Fibroblast of skin of abdomen (primary cell): ENCODE measurements at places on chromosomes 1 and 21.

DNA sequence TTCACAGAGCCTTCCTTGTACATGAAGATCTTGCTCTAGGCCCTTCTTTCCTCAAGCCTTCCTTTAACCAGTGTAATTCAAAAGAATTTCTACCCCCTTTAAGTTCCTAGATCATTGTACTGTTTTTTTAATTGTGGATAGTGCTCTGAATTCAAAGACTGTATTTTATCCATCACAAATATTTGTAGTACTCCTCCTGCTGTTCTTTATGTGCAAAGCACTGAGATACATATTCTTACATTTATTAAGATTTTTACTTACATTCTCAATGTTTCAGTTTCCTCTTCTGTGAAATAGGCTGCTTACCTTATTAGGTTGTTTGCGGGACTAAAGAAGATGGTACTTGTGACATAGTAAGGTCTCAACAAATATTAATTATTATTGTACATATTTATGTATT lies 168.8 kb upstream of the PDE4B start:
- DNase-seq = no peak

DNA sequence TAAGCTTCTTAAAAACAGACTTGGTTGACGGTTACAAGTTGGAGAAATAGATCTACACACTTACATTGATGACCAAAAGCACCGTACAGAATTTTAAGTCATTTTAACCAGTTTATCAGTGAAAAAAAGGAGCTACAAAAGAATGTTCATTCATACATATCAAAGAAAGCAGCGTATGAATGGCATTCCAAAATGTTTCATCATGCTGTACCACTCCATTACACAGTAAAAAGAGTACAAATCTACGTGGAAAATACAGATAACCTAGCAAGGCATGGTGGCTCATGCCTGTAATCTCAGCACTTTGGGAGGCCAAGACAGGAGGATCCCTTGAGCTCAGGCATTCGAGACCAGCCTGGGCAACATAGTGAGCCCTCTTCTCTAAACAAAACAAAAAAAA lies 40.3 kb downstream of the ZZZ3 start:
- peak; percentile 14 for DNase-seq

- peak; percentile 79 for DNase-seq
Measured at GRCh38 chr1:53413175-53414001, 45.8 kb upstream of the DMRTB1 start.

DNA sequence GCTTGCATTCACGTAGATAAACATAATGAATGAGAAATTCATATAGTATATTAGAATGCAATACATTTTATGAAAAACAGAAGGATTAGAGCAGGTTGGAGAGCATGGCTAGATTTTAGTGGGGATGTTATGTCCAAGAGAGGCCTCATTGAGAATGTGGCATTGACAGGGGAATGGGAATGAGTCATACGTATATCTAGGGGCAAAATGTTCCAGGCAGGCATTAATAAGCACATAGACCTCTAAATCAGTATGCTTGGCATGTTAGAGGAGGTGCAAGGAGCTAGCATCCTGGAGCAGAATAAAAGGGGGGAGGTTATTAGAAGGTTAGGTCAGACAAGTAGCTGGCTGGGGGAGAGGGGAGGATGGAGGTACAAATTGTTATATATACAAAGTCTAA lies 93.0 kb downstream of the USH2A start:
- no peak for DNase-seq

DNA sequence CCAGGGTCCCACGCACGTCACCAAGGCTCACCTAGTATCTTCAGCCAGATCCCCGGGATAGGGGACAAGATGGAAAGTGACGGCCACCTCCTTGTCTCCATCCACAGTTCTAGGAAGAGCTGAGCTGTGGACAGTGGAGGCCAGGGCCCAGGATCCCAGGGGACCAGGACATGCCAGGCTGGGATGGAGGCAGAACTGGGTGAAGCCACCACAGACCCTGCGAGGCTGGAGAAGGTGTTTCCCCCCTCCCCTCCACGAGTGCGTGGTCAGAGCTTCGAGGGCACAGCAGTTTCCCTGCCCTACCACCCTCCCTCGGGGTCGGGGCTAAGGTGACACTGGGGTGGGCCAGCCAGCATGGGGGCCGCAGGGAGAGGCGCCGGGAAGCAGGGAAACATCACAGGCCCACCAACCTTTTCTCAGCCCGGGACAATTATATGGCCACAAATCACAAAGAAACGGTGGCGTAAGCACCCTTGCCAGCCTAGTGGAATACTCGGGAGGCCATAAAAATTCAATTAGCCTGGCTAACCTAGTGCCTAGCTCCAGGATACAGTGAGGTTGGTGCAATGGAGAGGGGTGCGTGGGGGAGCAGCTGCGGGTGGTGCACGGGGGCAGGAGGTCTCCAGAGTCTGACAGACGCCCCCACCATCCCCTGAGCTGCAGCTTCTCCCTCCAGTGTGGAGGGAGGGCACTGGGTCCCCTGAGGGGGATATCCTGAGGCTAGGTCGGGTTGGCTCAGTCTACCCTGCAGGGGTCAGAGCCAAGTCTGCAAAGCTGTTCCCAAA lies 13.4 kb downstream of the DRAXIN start:
- DNase-seq = no peak

- DNase-seq = peak; percentile 42
Measured at GRCh38 chr1:23101101-23101827, 67.4 kb downstream of the LUZP1 start.

DNA sequence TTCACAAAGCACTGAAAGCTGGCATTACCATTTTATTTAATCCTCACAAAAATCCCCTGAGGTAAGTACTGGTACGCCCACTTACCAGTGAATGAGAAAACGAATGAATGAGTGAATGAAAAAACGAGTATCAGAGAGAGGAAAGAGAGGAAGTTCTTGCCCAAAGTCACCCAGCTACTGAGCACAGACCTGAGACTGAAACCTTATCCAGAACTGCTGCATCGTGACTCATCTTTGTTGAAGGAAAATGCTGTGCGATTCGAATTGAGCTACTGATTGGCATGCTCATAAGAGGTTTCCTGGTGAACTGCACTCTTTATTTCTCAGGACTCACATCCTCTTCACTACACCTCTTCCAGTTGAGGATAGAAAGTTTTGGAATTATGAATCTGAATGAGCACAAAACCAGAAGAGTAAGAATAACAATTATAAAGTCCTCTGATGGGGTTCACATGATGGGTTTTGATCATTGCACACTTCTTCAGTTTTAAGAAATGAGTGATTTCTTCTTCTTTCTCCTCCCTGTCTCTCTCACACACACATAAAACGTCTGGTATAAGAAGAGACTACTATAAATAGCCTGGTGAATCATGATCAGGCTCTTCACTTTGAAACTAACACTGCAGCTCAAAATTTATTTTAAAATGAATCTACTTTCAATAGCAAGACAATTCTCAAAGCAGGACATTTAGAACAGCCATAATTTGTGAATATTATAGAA lies 32.1 kb downstream of the IL12RB2 start:
- DNase-seq = peak; percentile 74

- DNase-seq = no peak
Measured at GRCh38 chr1:228278432-228278941, 70.6 kb downstream of the OBSCN start.

- no peak for DNase-seq
Measured at GRCh38 chr21:42347601-42348327, 3.0 kb downstream of the TFF2 start.

GRCh38 chr1:68293609-68294366 lies 61.5 kb upstream of the WLS start:
- DNase-seq = peak; percentile 92

- DNase-seq = no peak
Measured at GRCh38 chr1:31771891-31772668, 7.9 kb upstream of the ADGRB2 start.

DNA sequence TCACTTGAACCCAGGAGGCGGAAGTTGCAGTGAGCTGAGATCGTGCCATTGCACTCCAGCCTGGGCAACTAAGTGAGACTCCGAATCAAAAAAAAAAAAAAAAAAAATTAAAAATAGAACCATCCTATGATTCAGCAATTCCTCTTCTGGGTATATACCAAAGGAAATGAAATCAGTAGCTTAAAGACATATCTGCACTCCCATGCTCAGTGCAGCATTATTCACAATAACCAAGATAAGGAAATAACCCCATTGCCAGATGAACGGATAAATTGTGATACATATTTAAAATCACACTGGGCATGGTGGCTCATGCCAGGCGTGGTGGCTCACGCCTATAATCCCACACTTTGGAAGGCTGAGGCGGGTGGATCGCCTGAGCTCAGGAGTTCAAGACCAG lies 23.8 kb downstream of the ALDH9A1 start:
- no peak for DNase-seq

- DNase-seq = no peak
Measured at GRCh38 chr1:116471241-116471640, 98.2 kb downstream of the ATP1A1 start.

DNA sequence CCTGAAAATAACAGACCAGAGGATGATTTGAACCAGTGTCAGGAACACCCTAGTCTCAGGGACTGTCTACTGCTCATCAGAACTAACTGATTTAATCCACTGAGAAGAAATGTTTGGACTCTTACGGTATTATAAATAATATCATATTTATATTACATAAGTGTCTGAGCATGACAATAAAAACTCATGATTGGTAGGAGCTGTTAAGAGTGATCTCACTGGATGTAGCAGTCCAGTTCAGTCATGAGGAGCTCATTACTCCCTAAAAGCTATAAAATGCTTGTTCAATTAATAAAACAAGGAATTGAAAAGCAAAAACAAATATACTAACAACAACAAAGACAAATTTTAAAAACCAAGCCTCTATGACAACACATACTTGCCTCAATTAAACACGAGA lies 68.8 kb upstream of the BCL9 start:
- DNase-seq = no peak

- no peak for DNase-seq
Measured at GRCh38 chr21:18894387-18894786, 490.8 kb upstream of the TMPRSS15 start.

DNA sequence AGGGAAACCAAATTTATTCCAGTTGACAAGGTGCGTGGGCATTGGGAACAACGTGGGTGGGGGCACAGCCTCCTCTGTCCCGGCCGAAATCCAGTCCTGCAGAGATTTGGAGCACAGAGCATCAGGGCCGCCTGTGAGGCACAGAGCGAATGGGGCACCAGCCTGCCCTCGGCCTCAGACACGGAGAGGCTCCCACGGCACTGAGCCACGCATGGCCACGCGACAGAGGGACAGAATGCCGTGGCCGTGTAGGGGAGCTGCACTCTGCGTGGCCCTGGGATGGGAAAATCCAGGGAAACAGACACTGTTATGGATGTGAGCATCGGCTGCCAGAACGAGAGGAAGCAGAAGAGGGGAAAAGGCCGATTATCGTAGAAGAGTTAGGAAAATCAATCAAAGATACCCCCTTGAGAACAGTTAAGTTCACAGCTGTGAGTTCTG lies 13.5 kb upstream of the C1orf159 start:
- no peak for DNase-seq

DNA sequence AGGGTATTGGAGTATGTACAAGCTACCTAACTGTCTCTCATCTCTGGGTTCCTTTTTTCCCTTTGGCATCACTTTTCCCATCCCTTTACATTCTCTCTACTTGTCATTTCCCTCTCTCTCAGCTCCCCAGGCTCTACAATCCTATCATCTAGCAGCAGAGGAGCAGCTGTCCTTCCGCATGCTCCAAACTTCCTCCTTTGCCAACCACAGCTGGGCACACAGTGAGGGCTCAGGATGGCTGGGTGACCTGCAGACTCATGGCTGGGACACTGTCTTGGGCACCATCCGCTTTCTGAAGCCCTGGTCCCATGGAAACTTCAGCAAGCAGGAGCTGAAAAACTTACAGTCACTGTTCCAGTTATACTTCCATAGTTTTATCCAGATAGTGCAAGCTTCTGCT lies 561 bp downstream of the CD1E start:
- DNase-seq = no peak

- DNase-seq = no peak
Measured at GRCh38 chr21:33991133-33991532, 75.5 kb upstream of the ATP5PO start.

DNA sequence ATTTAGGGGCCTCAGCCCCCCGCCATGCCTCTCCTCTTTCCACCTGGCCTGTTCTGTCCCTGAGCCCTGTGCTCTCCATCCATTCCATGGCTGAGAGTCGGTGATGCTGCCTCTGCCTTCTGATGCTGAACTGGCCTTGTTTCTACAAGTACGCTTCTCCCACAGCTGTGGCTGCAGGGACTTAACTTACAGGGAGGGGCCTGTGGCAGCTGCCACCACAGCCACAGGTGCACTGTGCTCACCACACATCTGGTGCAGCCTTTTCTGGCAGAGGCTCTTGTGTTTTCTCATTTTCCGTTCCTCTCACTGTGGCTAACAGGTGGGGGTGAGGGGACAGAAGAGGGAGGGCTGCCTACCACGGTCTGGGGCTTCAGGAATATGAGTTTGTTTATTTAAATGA lies 4.2 kb downstream of the FMO1 start:
- no peak for DNase-seq

GRCh38 chr1:209341146-209341545 lies 242.4 kb upstream of the CAMK1G start:
- no peak for DNase-seq

- DNase-seq = no peak
Measured at GRCh38 chr1:157952601-157953000, 40.8 kb upstream of the KIRREL1 start.

DNA sequence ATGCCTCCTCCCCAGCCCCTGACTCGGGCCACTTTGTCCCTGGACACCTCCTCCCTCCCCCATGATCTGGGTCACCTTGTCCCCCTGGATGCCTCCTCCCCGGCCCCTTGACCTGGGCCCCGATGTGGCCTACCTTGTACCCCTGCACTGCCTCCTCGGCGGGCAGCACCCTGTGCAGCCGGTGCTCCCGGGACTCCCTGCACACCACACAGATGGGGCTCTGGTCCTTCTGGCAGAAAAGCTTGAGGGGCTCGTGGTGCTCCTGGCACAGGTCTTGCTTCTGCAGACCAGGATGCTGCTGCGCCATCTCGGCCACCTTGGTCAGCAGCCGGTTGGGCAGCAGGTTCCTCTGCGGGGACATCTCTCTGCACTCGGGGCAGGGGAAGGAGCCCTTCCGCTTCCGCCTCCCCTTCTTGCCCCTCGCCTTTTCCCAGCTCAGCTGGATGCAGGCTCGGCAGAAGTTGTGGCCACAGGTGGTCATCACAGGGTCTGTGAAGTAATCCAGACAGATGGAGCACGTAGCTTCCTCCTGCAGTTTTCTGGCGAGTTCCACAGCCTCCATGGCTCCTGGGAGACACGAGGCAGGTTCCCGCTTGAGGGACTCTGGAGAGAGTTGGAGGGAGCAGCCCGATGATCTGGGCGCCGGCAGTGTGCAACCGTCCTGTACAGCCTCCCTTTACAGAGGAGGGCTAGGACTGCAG lies 2.0 kb downstream of the TRIM17 start:
- no peak for DNase-seq
